ENCODE measurements at places on chromosomes 16 and 17.

GRCh38 chr17:78725448-78726021, 56.5 kb downstream of the CYTH1 start:
- DNase-seq = peak; percentile 65

DNA sequence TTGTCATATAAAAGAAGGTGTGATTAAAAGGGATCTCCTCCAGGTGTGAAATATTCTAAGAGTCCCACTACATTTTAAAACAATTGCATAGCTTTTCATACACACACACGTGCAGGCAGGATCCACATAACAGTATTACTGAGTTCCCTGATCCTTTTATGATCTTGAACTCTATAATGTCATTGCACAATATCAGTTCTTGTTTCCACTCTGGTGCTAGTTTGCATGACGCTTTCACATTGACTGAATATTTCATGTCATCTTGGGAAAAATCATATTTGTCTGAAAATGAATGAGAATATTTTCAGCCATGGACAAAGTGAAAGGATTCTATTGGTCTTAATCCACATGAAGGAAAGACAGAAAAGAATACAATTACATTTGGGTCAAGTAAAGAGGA, 703.8 kb downstream of the CDH8 start:
- no peak for DNase-seq

DNA sequence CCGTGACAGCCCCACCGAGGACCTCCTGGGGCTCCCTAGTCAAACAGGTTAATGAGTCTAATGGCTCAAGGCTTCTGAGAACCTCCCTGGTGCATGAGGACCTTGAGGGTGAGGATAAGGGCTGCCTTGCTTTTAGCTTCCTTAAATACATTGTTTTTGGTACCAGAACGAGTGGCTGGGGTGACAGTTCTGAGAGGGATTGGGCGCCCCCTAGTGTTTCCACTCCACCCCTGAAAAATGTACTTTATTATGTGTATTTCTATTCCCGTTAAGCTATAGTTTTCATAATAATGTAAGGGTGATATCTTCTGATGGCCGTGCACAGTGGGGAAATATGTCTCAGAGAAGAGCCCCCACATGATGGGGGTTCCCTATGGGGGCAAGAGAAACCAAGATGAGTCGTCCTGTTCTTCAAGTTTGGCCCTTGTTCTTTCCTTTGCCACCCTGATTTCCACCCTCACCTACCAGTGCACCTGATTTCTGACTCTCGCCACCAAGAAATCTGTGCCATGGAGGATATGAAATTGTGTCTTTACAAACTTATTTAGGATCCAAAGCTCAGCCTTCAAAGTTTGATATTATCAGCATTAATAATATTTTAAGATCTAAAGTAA, 14.5 kb upstream of the VWA3A start:
- peak; percentile 68 for DNase-seq

GRCh38 chr17:28908640-28909167, 5.8 kb upstream of the DHRS13 start:
- DNase-seq = no peak

DNA sequence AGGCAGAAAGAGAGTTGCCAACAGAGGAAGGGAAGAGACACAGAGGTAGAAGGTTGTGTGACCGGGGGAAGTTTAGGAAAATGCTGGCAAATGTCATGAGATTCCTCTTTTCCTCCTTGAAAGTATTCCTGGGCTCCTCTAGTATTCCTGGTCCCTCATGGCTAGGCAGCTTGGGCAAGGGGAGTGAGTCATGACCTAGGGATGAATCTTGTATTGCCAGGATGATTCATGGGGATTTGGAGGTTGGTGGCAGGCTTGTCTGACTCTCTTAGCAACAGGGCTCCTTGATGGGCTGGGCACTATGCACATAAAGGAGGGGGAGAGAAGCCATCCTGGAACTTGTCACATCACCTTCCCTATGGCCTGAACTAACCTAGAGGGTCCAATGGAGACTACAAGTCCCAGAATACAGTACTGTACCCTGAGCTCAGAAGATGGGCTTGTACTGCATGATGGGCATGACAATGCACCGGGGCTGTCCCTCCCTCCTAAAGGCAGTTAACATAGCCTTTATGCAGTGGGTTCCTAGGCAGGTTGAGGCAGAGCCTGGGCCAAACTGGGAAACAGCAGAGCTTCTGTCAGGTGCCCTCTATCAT, 2.1 kb upstream of the SEZ6 start:
- DNase-seq = no peak

- DNase-seq = no peak
Measured at GRCh38 chr16:16075488-16076422, 126.3 kb downstream of the ABCC1 start.

DNA sequence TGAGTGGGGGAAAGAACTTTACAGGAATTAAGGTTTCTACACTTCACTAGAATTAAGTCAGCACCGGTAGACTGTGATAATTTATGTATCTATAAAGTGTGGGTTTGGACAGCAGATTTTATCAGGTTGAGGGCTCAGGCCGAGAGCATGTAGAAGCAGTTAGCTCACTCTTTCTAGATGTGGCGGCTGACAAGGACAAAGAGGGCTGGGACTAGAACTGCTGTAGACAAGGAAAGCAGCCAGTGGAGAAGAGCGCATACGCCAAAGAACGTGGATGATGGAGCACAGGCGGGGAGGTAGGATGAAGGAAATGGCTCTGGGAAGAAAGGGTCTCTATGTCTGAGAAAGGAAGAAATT, 504 bp upstream of the GOSR1 start:
- DNase-seq = no peak

GRCh38 chr16:53864819-53865493, 161.0 kb downstream of the FTO start:
- DNase-seq = no peak

DNA sequence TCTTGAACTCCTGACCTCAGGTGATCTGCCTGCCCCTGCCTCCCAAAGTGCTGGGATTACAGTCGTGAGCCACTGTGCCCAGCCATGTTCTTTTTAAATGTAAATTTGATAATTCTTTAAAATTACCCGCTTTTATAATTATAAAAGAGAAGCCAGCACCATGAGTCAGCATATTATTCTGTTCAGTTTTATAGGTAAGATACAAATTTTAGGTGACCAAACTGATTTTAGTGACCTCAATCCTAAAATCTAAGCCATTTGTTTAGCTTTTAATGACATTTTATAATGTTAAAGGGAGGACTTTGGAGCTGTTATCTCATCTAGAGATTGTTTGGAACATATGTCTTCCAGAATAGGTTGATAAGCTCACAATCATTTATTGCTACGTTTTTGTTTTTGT, 20.8 kb upstream of the PPM1E start:
- no peak for DNase-seq

DNA sequence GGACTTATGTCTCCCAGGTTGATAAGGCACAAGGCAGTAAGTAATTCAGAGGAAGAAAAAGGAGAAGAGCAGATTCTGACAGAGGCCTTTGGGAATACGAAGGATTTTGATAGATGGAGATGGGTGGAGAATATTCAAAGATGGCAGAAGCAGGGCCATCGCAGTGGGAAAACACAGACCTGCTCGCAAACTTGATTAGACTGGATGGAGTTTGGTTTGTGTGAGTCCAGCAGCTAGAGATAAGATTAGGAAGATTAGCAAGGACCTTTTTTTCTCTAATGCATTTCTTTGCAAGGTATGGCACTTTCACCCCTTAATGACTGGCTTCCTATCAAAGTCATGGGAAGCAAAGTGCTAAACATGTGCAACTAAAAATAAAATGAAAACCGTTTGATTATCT, 196.7 kb downstream of the FTO start:
- no peak for DNase-seq

DNA sequence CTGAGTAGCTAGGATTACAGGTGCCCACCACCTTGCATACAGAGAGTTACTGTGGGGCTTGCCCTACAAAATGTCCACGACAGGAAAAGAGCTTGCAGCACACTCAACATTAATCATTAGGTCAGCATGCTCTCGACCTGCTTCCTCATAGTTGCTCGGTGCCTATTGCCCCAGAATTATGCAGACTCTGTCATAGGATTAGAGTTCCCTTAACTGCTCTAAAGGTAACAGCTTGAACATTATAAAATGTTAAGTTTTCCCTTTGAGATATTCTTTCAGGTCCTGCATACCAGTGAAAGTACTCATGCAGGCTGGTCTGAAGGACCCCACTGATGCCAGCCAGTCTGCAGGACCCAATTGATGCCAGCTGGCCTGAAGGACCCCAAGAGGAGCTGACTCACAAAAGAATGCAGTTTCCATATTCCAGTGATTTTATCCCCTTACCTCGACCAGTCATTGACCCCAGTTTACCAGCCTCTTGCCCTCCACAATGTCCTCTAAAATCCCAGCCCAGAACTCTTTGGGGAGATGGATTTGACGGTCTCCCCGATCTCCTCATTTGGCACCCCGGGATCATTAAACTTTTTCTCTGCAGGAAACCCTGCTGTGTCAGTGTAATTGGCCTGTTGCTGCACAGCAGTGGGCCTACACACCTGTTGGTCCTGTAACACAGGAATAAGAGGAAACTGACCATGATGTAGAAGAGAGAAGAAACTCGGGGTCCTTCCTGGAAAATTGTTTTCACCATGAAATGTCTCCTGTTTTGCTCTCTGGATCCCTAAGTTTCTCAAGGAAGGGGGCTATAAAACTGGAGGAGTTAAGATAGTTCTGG, 10.6 kb downstream of the ICAM2 start:
- no peak for DNase-seq

DNA sequence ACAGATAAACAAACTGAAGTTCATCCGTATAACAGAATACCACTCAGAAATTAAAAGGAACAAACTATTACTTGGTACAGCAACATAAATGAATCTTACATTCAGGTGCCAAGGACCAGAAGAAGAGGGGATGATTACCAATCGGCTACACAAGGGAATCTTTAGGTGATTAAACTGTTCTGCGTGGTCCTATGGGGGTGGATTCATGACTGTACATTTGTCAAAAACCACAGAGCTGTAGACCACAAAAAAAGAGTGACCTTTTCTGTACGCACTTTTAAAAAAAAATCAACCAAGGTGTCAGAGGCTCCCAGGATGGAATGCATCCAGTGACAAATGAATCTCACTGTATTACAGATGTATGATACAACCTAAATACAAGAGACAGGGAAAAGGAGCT, 110.8 kb downstream of the CDYL2 start:
- DNase-seq = no peak

- peak; percentile 84 for DNase-seq
Measured at GRCh38 chr17:7687072-7687907, at the start of gene TP53. TSS of gene TP53 (minus strand) at chr17:7687490. CDS start at chr17:7676594, 10,896 bp downstream.

- peak; percentile 60 for DNase-seq
Measured at GRCh38 chr17:63445571-63445953, 544 bp downstream of the CYB561 start.

DNA sequence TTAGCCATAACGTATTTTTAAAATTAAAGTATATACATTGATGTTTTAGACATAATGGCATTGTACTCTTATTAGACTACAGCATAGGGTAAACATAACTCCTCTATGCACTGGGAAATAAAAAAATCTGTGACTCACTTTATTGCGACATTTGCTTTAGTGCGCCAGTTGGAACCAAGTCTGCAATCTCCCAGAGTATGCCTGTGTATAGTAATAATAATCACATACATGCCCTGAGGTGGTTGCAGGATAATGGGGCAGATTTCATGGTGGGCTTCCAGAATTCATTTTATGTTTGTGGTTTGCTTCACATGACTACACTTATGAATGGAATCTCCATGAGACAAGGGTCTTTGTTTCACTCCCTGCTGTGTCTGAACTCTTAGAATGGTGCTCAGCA, 66.9 kb upstream of the N4BP1 start:
- DNase-seq = no peak

- no peak for DNase-seq
Measured at GRCh38 chr16:73058616-73059409, 10.9 kb upstream of the ZFHX3 start.

- DNase-seq = no peak
Measured at GRCh38 chr16:55346475-55346874, 22.5 kb downstream of the IRX6 start.
